ENCODE measurements at places on chromosomes 2 and 18.

DNA sequence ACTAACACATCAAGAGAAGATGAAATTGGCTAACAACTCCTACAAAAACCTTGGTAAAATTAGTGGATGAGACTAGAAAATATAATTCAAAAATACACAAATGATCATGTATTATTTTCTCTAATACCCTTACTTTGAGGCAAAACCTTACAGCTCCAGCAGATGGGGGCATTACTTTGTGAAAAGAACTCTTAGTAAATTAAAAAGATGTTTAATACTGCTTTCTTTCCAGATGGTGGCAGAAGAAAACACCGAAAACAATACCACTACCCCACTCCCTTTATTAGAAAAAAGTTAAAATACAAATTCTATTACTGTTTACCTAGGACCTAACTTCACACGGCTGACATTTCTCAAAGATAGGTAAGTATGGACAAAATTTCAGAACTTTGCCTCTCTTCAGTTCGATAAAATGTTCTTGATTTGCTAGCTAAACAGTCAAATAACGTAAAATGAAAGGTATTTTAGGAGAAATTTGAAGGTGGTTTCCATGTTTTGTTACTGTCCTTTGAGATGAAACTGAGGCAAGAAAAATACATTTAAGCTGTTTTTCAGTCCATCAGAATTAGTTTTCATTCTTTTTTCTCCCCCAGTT is 30.6 kb downstream of the ORC4 start:
- DNase-seq, result no peak

DNA sequence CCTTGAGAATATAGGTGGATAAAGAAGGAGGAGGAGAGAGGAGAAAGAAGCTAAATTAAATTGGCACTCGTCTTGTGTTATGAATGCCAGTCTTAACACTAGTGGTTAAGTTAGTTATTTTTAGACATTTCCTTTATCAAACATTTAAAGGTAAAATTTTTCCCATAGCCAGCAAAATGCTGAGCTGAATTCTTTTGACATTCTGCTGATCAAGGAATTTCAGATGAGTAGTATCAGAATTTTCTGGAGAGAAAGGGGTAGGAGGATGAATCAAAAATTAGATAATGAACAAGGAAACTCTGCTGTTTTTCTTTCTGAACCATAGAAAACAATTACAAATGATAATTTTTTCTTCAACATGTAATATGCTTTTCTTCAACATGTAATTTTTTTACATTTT is 52.5 kb downstream of the ASXL3 start:
- no peak for DNase-seq

GRCh38 chr2:1866402-1867111 is 122.2 kb upstream of the PXDN start:
- no peak for DNase-seq

DNA sequence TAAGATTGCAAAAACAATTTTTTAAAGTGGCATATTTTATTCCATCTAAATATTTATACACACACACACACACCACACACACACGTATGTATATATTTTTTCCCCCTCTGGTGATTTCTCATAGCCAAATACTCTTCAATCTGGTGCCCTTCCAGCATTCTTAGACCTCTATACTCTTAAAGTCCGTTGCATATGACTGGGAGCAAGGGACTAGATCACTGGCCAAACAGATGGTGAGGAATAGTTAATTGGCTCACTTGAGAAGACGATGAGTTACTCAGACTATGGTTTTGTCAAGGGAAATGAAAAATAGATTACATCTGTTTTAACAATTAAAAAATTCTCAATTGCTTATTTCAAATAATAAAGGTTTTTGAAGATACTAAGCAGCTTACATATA is 512.5 kb upstream of the LRRTM4 start:
- no peak for DNase-seq

- no peak for DNase-seq
These were observed 64.1 kb upstream of the SPHKAP start for GRCh38 chr2:228245601-228246000.

GRCh38 chr2:189582809-189583192 is 2.2 kb upstream of the SLC40A1 start:
- no peak for DNase-seq

DNA sequence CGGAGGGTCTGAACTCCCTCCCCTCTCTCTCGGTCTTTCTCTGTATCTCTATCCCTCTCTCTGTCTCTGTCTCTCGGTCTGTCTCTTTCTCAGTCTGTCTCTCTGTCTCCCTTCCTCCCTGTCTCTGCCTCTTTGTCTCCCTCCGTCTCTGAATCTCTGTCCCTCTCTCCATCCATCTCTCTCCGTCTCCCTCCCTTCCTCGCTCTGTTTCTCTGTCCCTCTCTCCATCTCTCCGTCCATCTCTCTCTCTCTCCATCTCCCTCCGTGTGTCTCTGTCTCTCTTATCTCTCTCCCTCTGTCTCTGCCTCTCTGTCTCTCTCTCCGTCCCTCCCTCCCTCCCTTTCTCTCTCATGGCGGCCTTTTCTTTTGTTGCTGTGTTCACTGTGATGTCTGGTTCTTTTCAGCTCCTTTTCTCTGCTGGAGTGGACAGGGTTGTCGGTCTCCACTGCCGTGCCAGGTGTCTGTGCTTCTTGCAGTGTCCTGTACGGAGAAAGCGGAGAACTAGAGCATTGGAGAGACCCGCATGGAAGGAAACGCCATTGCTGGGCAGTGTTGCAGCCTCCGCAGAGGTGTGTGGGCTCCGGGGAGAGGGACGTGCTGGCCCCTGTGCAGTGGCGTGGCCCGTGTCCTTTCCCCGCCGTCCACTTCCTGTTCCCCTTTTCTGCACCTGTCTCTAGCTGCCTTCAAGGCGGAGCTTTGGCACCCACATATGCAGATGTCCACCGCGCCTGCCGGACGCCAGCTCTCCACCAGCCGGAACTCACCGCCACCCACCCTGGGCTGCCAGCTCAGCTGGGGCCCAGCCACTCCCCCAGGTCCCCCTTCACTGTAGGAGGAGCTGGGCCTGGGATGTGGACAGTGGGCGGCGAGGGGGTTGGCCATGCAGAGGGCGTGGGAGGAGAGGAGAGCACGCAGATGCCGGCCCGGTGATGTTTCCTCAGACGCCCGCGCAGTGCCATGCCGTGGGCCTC is 113.1 kb downstream of the NFATC1 start:
- no peak for DNase-seq

Measured in T-helper 2 cell (primary cell).